Skin of body (tissue), 3 donors: ENCODE measurements at places on chromosomes 5 and 9. TPM values are rescaled to one million over a fixed set of nuclear protein-coding genes. Genes with fewer than 3 reads are reported as not detected.

HMCN2 gene
- 20.7 TPM for total RNA-seq

SMIM33 gene
- not detected for total RNA-seq

PCDHGA12 gene
- 3.9 TPM for total RNA-seq

MED22 gene
- 12.4 TPM for total RNA-seq

SLCO6A1 gene
- not detected for total RNA-seq

TNFSF15 gene
- total RNA-seq: 0.59 TPM

PCDHB10 gene
- total RNA-seq: 1.8 TPM

PCDHA3 gene
- total RNA-seq: 0.20 TPM

HAVCR2 gene
- total RNA-seq: 8.1 TPM

HSPB3 gene
- 15.3 TPM for total RNA-seq

DNA sequence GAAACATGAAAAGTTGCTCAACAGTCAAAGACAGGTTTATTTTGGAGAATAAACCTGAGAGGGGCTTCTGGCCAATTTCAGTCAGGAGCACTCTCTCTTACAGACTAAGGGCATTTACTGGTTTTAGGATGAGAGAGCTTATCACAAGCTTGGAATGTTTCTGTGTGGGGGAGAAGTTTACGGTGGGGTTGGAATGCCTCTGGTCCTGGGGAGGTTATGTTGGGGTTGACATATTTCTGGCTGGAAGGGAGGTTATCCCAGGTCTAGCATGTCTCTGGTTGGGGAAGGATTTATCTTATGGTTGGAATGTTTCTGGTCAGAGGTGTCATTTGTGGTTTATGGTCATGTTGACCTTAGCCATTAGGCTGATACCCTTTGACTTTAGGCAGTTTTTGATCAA is 1867.3 kb downstream of the EFNA5 start:
- DNase-seq: no peak

GRCh38 chr5:157193699-157194424 is 13.2 kb downstream of the ITK start:
- no peak for DNase-seq

DNA sequence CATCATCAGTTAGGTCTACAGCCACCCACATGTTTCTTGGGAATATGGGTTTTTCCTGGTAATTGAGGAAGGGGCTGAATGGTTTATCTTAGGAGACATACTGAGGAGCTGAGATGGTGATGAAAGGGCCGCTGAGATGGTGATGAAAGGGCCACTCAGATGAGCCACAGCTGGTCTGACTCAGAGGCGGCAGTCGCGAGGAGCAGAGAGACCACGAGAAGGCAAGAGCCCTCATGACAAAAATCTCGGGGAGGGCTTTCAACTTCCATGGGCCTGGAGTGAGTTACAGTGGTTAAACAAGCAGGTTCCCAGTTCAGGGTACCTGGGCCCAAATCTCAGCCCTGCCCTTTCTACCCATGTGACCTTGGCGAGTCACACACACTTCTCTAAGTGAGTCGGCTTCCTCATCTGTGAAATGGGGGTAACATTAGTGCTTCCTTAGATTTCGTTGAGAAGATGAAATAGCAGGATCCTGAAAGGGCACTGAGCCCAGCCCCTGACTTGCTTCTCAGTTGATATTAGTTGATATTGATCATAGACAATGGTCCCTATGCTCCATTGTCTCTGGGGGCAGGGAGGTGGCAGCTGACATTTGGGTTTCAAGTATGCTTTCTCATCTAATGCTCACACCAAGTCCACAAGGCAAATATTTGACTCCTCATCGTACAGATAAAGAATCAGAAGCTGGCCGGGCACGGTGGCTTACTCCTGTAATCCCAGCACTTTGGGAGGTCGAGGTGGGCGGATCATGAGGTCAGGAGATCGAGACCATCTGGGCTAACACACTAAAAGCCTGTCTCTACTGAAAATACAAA is 169.5 kb downstream of the RGS3 start:
- DNase-seq: no peak

DNA sequence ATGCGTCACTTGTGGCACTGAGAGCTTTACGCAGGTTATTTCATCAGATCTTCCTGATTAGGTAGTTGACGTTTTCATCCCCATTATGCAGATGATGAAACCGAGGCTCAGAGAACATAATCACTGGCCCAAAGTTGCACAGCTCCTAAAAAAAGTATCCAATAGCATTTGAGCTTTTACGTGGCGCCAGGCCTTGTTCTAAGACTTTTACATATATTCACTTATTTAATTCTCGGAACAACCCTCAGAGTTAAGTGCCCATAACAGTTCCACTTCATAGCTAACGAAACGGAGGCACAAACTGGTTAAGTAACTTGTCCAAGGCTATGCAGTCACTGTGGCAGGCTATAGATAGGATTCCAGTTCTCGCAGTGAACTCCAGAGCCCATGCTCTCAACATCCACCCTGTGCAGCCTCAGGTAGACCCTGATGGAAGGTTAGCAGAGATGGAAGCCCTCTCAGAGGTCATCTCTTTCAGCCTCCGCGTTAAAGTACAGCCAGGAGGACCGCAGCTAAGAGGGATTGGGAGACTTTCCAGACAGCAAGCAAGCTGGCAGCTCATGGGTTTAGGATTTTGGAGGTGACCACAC is 39.3 kb downstream of the AMBP start:
- no peak for DNase-seq

GRCh38 chr9:131273146-131273855 is 3.0 kb downstream of the FAM78A start:
- DNase-seq: no peak

- DNase-seq: no peak
These were observed 45.1 kb upstream of the TESK1 start for GRCh38 chr9:35559792-35560530.

DNA sequence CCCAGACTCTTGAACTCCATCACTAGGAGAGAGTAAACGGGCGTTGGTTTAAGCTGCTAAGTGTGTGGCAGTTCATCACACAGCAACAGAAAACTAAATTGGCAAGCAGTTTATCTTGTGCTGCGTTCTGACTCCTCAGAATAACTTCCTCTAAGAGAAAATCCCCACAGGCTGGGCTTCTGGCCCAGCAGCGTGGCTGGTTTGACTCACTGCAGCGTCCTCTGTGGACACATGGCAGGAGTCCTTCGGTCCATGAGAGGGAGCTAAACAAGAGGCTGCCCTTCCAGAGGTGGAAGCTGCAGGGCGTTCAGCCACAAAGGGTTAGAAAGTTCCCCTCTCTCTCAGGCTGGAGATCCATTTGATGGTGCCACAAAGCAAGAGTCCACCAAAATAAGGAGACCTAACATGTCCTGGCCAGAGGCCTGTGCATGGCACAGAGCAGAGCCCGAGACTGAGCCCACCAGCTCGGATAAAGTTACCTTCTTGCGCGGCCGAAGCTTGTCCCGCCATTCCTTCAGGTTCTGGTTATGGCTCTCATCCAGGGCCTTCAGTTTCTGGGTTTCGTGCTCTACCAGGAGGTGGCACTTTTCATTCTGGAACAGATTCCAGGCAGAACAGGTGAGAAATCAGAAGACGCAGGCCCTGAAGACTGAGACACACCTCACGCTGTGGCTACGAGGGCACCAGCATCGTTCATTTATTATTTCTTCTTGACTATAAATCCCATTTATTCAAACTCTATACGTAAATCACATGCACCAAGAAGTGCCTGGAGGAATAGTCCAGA is 46.2 kb upstream of the FBXW11 start:
- DNase-seq: no peak

- DNase-seq: no peak
These were observed 20.6 kb downstream of the PFDN1 start for GRCh38 chr5:140282266-140282665.

DNA sequence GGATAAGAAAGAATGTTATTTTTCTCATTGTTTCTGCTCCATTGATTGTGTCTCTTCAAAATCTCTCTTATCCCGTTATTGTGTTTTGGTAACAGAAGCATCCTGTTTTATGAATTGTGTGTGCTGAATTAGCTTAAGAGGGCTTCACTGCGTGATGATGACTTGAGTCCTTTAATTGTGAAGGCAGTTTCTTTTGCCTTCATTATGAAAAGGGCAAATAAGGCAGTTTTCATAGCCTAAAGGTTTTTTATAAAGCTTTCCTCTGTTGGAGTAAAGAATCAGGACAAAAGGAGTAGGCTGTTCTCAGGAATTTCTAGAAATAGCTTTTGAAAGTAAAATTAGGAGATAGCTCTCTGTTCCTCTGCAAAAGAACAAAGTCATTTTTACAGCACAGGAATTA is 169.8 kb downstream of the FOCAD start:
- no peak for DNase-seq

DNA sequence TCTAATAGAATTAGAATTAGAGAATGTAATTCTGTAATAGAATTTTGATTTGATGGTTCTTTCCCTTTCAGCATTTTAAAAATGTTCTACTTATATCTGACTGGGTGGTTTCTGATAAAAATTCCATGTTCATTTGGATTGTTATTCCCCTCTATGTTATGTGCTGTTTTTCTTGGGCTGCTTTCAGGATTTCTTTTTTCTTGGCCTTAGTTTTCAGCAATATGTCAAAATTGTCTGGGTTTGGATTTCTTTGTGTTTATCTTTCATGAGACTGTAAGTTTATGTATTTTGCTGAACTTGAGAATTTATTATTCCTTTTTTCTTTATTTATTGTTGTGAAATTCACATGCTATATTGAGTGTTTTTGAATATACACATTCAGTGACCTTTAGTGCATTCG is 189.1 kb downstream of the RANBP17 start:
- DNase-seq: peak; percentile 18

DNA sequence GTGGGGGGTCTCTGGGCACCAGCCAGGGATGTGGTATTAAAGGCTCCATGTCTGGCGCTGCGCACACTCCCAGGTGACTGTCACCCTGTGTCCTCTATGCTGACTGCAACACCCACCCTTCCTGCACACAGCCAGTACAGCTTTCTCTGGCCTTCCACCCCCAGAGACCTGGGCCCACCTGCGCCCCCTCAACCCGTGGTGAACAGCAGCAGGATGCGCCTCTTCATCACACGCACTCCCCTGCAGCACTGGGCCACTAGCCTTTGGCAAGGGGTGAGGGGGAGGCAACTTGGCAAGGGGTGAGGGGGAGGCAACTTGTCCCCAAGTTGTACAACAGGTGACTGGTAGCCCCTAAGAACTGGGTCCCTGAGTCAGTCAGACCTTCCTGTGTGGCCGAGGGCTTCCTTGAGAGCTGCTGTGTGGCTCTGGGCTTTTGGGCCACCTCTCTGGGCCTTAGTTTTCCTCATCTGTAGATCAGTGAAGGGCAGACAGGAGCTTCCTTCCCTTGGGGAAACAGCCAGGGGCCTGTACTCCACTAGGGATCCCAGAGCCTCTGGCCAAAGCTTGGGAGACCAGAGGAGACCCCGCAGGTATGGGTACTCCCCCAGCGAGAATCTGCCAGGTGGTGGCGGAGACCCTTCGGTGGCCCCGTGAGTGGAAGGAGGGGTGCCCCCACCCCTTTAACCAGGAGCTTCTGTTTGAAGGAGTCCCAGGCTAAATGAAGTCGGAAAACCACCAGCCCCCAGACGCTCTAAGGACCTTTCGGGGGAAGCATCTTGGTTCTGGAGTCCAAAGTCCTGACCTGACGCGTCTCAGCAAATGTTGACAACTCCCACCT is 4.5 kb downstream of the CRAT start:
- DNase-seq: no peak

DNA sequence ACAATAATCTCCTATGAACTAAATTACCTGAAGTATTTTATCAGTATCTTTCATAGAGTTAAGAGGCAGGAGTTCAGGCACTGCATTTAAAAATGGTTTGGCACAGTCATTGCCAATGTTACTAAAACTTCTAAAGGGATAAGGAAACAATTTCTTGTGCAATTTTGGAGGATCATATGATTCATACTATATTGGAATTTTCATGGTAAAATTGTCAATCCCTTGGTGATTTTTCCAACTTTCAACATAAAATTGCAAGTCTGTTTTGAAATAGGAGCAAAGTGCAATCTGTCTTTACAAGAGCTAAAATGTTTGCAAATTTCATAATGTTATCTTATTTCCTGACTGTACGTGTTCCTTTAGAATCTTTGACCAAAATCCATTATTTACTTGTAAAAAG is 211.1 kb downstream of the DMRTA1 start:
- no peak for DNase-seq

DNA sequence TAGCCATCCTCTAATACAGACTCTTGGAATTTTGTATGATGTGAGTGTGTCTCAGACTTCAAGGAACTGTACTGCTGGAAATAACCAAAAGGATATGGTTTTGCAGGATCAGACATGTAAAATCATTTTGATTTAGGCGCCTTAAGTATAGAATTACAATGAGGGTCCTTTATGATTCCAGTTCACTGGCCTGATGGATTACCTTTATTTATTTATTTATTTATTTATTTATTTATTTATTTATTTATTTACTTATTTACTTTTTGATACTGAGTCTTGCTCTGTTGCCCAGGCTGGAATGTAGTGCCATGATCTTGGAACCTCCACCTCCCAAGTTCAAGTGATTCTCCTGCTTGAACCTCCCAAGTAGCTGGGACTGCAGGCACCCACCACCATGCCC is 37.9 kb upstream of the ROPN1L start:
- DNase-seq: no peak

DNA sequence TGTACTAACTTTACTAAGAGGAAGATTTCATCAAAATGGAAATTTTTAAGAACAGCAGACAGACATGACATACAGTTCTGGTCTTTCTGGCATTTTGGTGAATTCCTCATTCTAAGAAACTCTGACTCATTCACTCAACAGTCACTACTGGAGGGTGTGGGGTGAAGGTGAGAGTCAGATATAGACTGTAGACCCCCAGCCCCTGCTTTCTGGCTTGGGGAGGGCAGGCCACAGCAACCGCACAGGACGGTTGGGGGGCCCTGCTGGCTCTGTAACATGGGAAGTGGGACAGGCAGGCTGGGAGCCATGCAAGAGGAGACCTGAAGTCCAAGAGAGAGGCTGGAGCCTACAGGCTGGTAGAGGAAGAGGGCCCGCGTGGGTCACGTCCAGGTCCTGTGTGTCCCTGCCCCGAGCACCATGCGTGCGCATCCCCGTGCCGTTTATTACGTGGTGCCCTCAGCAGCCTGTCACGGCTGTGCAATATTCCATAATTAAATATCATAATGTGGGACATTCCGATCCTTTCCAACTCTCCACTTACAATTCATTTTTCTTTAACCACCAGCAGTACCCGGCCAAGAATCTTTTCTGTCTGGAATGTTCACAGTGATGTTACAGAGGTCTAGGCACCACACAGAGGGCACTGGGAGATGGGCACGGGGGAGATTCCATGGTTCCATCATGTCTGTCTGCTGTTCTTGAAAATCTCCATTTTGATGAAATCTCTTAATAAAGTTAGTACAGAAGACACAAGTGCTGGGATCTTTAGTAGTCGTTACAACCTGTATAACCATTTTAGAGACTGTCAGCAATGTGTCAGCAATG is 75.5 kb downstream of the SEMA4D start:
- no peak for DNase-seq

- no peak for DNase-seq
These were observed 508.9 kb downstream of the NTRK2 start for GRCh38 chr9:85178474-85178873.

DNA sequence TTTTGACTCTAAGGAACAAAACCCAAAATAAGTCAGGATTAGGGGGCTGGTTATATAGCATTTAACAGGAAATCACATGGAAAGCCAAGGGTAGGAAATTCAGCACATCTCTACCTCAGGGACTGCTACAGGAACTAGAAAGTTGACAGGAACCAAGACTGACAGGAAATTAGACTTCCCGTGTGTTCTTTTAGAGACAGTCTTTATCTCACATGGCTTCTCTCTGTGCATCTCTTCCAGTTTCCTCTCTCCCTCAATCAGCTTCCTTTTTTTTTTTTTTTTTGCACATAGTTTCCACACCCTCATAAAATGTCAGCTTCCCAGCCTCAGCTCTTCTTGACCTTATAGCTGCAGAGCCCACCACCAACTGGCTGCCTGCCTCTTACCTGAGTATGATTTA is 4.8 kb downstream of the RECK start:
- no peak for DNase-seq
